ENCODE measurements at places on chromosomes 5 and 9. TPM values are rescaled to one million over a fixed set of nuclear protein-coding genes. Genes with fewer than 3 reads are reported as not detected.

SPATA31D4 gene
- not detected for total RNA-seq

DOCK2 gene
- total RNA-seq = 3.1 TPM

PGM5 gene
- not detected for total RNA-seq

GRCh38 chr5:83406906-83407305, 64.6 kb upstream of the VCAN start:
- DNase-seq = no peak

- no peak for DNase-seq
Measured at GRCh38 chr5:174229514-174230370, 184.2 kb downstream of the NSG2 start.

GRCh38 chr9:36078051-36078450, 41.3 kb downstream of the RECK start:
- DNase-seq = no peak

GRCh38 chr9:125160750-125161149, 17.4 kb upstream of the SCAI start:
- no peak for DNase-seq

GRCh38 chr9:87305151-87305550, 192.5 kb upstream of the DAPK1 start:
- no peak for DNase-seq

DNA sequence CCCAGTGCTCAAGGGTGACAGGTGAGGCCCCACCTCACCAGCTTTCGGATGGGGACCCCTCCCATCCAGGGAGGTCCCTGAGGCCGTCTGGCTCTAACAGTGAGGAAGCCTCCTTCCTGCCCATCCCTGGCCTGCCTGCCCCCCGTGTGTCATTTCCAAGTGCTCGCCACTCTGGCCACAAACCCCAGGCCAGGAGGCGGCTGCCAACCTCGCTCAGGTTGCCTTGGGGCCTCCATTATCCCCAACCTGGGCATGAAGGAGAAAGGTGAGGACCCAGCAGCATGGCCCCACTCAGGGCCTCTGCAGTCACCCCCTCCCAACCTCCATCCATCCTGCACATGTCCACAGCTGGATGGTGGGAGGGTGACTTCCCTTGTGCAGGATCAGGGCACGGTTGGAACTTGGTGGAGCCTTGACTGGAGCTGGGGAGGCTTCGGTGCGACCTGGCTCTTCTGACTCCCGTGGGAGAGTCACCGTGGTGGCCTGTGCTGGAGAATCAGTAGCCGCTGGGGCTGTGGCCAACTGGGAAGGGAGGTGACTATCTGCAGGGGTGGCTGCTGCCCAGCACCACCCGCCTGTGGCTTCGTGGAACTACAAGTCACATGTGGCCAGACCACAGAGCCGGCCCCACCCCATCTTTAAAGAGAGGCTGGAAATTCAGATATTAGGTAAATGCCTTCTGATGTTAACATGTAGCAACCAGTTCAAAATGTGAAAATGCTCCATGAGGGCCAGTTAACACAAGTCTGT, 37.5 kb upstream of the GFPT2 start:
- peak; percentile 76 for DNase-seq

Data from chondrocyte (in vitro differentiated cells).